Fibroblast of lung (primary cell): ENCODE measurements at places on chromosomes 7 and 10. TPM values are rescaled to one million over a fixed set of nuclear protein-coding genes. Genes with fewer than 3 reads are reported as not detected.

FGFBP3 gene
- 0.26 and 0.50 TPM in 2 replicates for total RNA-seq

TAS2R60 gene
- total RNA-seq, result not detected in 2 replicates

SP4 gene
- total RNA-seq, result 4.9 and 8.8 TPM in 2 replicates

CFAP46 gene
- total RNA-seq, result 0.26 and 0.66 TPM in 2 replicates

AGR2 gene
- not detected in 2 replicates for total RNA-seq

GPR158 gene
- under 0.01 and 0.33 TPM in 2 replicates for total RNA-seq

ZNF485 gene
- total RNA-seq, result 3.3 and 3.5 TPM in 2 replicates

OR2A1 gene
- under 0.01 and 0.17 TPM in 2 replicates for total RNA-seq

COL13A1 gene
- 6.4 and 7.4 TPM in 2 replicates for total RNA-seq

DYNC1I1 gene
- total RNA-seq, result under 0.01 and 0.17 TPM in 2 replicates

NEBL gene
- 0.33 and 1.3 TPM in 2 replicates for total RNA-seq

PON3 gene
- under 0.01 TPM in 2 replicates for total RNA-seq

DNAH11 gene
- total RNA-seq, result under 0.01 and 0.33 TPM in 2 replicates

SEC61A2 gene
- 5.6 and 9.2 TPM in 2 replicates for total RNA-seq

AFAP1L2 gene
- total RNA-seq, result 0.17 and 0.77 TPM in 2 replicates

BMPER gene
- 12.2 and 28.2 TPM in 2 replicates for total RNA-seq
